ENCODE measurements at places on chromosomes 1 and 21.

GRCh38 chr1:49323925-49324540 is 547.3 kb upstream of the BEND5 start:
- no peak for DNase-seq

DNA sequence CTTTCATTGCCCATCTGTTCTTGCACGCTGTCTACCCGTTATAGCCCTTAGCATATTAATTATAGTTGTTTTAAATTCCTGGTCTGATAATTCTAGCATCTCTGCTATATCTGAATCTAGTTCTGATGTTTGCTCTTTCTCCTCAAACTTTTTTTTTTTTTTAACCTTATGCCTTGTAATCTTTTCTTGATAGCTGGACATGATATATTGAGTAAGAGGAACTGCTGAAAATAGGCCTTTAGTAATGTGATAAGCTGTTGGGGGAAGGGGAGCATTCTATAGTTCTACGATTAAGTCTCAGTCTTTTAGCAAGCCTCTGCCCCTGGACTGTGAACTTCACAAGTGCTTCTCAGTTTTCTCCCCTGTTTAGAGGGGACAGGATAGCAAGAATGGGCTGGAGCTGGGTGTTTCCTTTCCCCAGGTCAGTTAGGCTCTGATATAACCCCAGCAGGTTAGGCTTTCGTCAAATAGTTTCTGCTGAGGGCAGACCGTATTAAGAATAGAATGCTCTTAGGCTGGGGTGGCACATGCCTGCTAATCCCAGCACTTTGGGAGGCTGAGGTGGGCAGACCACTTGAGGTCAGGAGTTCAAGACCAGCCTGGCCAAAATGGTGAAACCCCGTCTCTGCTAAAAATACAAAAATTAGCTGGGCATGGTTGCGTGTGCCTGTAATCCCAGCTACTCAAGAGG is 62.2 kb downstream of the ZFYVE9 start:
- DNase-seq = no peak

DNA sequence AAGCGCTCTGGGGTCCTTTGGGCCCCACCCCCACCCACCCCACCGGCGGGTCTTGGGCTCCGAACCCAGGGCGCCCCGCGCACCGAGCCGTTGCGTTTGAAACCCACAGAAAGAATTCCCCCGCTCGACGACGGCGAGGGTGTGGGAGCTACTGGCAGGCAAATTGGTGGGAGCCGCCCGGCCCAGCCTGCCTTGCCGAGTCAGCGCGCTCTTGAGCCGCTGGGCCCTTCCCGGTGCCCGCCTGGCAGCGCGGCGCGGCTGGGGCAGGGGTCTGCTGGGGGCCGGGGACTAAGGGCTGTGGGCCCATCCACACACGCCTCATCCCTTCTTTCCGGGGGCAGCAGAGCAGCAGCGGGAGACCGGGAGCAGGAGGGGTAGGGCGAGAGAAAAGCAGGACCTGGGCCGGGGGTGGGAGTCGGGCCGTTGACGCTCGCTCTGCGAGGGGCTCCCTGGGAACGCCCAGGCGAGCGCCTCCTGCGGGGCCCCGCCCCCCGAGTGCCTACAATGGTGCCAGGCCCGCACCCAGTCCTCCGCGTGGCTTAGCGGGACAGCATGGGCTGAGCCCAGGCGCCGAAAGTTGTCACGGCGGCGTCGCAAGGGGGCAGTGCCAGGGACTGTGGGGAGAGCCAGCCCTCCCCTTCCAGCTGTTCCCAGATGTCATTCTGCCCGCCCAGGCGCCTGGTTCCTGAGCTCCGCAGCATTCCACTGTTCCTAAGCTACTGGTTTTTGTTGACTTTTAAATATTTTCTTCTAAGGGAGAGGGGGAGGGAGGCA is at the start of gene C1orf94:
Gene C1orf94, plus strand, starts transcription at position 78 of the 774 bp plus-strand sequence. CDS start 883 bp downstream, outside the sequence.
- DNase-seq = no peak

- DNase-seq = peak; percentile 51
Measured at GRCh38 chr1:248804771-248805681, 20.7 kb downstream of the SH3BP5L start.

DNA sequence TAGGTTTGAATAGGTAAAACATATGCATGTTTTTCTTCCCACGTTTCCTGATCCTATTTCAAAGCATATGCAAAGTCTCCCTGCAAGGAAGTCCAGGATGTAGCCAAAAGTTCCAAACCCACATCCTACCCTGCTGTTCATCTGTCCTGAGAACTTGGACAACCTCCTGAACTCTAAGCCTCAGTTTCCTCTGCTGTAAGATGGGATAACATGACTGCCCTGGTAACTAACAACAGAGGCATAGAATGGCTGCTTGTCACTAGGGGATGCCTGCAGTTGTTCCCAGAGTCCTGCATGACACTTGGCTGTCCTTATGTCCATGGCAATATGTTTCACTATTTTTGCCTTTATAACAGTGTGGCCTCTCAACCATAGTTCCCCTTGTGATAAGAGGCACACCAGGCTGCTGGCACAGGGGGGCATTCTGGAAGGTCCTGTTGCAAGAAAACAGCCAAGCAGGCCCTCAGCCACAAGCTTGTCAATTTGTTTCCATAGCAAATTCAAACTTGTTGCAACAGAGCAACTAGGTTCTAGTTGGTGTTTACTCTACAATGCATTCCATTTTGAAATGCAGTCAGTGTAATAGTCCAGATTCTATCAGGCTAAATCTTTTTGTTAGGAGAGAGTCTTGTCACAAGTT is 1.5 kb upstream of the HDGF start:
- DNase-seq = no peak

DNA sequence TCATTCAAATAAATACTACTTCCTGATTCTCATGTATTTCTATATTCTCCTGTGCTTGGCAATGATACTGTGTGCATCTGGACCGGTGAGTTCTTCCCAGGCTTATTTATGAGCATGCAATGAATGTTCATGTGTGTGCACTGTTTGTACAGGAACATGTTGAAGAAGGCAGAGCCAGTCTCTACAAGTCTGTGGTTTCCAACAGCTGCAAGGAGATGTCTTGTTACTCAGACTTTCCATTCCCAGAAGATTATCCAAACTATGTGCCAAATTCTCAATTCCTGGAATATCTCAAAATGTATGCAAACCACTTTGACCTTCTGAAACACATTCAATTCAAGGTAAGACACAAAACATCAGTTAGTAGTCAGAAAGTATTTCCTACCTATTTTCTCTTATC is 19.1 kb downstream of the FMO1 start:
- DNase-seq = no peak

DNA sequence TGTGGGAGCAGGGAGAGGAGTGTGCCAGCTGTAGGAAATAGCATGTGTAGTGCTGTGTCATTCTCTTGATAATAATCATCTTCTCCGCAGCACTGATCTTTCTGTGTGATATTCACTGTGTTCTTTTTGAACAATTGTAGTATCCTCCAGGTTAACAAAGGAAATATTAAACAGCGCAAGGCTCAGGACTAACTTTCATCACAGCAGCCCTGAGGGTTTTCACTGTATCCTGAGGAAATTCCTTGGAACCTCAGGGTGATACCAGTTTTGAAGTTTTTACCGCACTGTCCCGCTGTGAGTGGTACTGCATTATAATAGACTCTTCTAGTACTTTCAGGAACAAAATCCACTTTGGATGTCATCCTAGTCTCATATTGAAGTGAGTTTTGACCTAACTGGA is 228.4 kb upstream of the COA6 start:
- DNase-seq = no peak

Data from CD4-positive, alpha-beta T cell treated with Interleukin-4 for 1 hour (primary cell).